GM10248 (cell line): ENCODE measurements at places on chromosomes 4 and X.

DNA sequence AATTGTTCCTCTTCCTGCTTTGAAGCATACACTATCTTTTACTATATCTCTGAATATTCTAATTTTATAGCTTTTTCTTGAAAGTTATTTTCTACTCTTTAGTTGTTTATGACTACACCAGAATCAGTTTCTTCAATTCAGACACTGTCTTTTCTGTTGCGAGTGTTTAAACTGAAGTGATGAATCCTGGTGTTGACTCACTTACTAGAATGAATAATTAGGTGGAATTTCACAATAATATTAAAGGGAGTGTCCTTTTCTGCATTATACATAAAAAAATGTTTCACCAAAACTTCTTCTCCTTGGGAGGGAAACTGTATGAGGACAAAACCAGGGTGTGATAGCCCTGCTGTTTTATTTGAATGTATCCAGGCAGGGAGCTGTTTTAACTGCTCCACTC is 1383.1 kb downstream of the C4orf33 start:
- no peak for DNase-seq

GRCh38 chrX:70755850-70756249 is 152.7 kb downstream of the TEX11 start:
- no peak for DNase-seq

DNA sequence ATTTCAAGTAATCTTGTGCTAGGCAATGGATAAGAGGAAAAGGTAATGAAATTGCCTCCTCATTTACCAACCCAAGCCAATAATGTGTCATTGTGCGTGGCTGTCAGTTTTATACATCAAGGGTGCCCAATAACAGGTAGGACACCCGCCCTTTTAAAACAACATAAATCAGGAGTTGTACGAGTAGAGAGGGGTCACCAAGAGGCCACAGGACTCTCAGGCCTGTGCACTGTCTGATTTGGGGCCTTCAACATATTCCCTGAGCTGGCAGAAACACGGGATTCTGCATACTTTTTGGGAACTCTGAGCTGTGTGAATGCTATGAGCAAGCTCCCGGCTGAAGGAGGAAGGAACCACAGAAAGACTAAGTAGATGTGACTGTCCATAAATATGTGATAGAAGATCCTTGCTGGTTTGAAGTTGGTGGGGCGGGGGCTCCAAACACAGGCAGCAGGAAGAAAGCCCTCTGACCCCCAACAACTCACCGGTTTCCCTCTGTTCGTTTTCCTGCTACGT is 82.7 kb upstream of the MAML3 start:
- DNase-seq: no peak

DNA sequence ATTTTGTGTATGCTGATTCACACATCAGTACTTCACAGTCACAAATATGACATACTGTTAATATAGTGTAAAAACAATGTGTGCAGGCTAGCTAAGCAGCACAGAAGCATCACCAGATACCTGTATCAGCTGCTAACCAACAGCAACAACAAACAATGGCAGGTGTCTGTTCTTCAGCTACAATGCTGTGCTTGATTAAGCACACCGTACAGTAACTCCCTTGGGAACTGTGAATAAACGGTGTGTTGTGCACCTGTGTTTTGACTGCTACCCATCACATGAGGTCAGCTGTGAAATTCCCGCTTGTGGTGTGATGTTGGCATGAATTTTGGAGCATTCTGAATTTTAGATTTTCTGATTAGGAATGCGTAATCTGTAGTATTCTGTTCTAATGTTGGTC is 379.7 kb upstream of the FAT1 start:
- no peak for DNase-seq

- no peak for DNase-seq
Observed at GRCh38 chr4:119024102-119024501, 111.5 kb upstream of the MYOZ2 start.

GRCh38 chr4:107645604-107646003 is 74.4 kb downstream of the PAPSS1 start:
- DNase-seq: no peak

DNA sequence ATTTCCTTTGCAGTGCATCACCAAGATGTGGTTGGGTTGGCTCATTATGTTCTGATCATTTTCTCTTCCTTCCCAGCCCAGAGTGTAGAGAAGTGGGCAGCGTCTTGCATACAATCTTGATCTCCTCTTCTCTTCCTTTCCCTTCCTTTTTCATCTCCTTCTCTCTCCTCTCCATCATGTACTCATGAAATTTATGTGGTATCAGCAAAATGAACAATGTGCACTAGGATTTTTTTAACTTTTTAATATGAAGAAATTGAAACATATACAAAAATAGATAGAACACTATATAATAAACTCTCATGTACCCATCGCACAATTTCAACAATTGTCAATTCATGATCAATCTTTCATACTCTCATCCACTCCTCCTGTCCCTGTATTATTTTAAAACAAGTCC is 593.5 kb downstream of the BCOR start:
- DNase-seq: no peak

DNA sequence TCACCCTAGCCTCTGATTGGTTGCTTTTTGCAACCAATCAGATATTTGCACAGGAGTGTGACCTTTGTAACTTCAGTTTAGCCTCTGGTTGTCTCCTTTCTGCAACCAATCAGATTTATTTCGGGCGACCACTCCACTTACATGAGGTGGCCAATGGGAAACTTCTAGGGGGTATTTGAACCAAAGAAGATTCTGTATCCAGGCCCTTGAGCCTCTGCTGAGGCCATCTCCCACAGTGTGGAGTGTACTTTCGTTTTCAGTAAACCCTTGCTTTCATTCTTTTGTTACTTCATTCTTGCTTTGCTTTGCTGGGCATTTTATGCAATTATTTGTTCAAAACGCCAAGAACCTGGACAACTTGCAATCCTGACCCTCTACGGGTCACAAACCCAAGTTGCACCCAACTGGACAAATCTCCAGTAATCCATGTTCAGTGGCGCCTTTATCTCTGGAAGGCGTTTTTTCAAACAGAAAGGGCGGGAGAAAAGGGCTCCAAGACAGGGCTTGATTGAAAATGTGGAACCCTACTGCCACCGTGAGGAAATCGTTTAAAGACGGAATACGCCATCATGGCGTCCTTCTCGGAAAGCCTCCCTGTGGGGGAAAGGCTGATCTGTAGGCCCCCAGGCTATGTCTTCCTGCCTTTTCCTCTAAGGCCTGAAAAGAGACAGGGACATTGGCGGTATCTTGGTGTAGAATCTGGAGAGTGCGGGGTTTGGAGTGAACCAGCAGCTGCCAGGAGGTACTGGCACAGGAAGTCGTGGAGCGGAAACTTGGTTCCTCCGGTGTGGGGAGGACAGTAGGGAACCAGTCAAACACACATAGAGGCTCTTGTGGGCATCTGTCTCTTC is 184.6 kb downstream of the OR13H1 start:
- DNase-seq: no peak

DNA sequence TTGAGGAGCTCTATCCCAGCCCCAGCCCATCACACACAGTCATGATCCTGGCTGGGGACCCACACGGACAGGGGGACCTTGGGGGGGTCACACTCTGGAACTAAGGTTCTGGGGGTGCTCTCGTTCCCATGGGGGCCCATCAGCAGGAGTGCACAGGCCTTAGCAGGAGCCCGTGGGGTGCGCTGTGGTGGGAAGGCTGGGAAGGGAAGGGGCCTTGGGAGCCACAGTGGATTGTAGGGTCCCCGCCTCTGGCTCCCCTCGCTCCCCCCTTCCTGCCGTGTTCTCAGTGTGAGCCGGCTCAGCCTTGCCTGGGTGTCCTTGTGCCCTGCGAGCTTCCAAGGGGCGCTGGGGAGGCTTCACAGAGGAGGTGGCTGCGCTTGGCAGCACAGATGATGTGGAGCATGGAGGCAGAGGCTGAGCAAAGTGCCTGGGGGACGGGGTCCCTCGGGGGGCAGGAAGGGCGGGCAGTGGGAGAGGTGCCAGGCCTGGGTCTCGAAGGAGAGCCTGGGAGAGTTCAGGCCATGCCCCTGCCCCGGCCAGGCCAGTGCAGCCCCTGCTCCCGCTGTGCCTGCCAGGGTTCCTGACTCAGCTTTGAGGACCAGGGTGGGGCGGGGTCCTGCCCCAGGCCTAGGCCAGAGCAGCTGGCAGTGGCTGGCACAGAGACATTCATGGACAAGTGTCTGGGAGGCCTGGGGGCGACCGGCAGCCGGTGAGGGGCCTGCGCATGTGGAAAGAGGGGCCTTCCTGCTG is 5.5 kb upstream of the HGFAC start:
- DNase-seq: no peak

GRCh38 chr4:73343432-73343831 is 60.7 kb upstream of the ALB start:
- no peak for DNase-seq

GRCh38 chr4:6410664-6411063 is 61.8 kb downstream of the PPP2R2C start:
- DNase-seq: no peak

DNA sequence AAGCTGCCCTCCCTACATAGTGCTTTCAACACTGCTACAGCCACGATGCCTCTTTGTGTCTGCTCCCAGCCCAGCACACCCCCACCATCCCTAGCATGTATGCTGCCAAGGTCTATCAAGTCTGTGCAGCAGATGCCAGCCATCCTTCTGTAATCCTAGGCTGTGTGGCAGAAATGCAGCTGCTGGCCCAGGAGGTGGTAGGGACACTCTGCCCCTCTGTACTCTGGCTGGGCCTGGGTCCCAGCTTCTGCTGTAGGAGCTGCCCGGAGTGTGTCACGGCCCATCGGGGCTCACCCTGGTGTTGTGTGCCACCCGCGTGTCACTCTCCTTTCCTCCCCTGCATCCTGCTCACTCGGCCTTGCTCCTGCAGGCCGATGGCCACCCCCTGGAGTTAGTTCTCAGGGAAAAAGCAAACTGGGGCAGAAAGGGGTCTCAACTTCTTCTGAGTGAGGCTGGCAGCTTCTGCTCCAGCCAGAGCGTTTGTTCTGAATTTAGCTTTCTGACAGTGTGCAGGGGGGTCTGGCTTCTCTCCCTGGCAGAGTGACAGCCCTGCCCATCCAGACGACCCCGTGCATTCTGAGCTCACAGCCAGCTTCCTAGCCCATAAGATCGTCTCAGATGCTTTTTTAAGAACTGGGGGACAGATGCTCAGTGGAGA is 22.7 kb downstream of the PSAPL1 start:
- DNase-seq: no peak

- no peak for DNase-seq
Observed at GRCh38 chrX:116756958-116757357, 294.2 kb upstream of the CT83 start.

GRCh38 chrX:100698551-100698950 is 33.4 kb downstream of the SYTL4 start:
- DNase-seq: no peak

DNA sequence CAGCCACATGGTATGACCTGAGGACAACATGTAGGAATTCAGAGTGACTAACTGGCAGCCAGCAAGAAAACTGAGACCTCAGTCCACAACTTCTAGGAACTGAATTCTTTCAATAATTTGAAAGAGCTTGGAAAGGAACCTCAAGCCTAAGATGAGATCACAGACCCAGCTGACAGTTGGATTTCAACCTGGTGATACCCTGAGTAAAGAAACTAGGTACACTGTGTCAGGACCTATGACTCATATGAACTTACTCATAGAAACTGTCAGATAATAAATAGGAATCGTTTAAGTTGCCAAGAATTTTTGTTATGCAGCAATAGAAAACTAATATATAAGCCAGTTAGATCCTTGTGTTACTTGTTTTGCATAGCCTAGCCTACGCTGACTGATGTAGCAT is 102.4 kb upstream of the DCAF12L1 start:
- DNase-seq: no peak

DNA sequence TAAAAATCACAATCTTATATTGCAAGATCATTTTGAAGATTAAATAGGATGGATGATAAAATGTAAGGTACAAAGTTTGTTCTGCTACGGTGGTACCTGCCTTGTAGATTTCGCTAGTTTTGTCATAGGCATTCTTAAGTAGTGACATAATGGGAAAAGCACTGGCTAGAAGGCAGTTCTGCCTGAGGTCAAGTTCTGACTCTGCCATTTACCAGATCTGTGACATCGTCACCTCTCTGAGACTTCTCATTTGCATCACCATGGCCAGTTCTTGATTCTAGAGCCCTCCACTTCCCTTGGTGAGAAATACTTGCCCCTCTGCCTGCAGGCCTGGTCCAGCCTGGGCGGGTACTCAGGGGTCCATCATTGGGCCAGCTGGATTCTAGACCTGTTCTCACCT is 85.2 kb downstream of the HS3ST1 start:
- no peak for DNase-seq

DNA sequence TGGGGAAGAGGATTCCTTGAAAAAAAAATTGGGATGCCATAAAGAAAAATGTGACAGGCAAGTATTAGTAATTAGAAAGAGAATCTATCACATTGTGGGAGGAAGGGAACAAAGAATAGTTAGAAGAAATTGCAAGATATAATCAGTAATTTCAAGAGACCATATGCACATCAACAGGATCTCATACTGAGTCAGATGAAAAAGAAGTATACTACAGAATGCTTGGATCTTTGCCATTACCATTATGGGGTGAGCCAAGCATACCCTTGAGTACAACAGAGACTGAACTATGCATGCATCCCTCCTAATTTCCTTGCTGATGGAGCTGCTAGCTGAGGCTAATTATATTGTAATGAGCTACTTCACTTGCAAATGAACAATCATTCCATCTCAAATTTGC is 287.6 kb downstream of the PAPSS1 start:
- no peak for DNase-seq

DNA sequence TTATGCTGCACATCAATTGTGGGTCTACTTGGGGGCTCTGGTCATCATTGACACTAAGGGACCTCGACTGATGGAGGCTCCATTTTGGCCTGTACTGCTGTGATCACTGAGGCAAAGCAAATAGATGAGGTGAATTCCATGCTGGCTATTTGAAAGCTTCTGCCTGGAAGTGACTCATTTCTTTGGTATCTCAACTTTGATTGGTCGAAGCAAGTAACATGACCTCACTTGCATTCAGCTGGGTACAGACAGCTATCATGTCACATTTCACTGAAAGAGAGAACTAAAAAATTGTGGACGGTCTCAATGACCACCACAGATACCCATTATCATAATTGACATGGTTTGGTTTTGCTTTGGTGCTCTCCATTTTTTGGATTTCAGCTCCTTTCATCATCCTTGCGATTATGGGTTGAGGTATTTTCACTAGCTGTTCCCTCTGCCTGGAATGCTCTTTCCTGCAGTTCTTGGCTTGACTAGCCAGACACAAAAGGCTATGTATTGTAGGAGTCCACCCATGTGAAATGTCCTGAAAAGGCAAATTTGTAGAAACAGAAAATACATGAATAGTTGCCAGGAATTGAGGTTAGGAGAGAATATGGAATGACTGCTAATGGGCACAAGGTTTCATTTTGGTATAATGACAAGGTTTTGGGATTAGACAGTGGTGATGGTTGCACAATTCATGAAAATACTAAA is 369.2 kb upstream of the LCORL start:
- DNase-seq: no peak

DNA sequence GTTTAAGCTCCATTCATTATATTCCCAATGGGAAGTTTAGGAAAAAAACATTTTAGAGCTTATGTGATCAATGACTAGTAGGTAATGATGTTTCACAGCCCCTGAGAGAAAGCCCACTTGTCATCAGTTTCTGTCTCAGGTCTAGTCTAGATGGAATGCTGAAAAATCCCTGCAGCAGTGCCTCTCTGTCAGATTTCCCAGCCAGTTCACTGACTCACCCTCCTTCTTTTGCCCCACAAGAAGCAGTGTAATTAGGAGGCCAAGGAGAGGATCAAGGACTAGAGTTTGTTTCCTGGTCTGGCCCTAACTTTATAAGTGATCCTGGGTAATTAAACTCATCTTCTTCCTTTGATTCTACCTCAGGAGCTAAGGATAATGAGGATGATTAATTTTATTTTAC is 118.7 kb upstream of the ANXA3 start:
- no peak for DNase-seq
